ENCODE measurements at places on chromosomes 2 and 18.

DNA sequence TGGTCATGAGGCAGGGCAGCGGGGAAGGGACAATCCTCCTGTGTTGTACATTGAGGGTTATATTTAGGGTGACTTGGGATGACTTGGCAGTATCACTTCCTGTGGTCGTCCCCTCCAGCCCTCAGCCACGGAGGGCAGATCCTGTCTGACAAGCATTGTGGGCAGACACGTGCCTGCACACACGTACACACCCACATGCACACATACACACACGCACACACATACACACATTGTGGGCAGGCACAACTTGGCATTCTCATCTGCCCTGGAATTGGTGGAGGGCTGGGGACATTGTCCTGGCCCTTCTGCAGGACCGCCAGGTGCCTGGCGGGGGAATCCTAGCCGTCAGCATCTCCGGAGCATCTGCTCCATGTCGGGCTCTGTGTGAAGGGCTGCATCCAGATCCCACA, 47.6 kb downstream of the ODC1 start:
- DNase-seq: no peak

DNA sequence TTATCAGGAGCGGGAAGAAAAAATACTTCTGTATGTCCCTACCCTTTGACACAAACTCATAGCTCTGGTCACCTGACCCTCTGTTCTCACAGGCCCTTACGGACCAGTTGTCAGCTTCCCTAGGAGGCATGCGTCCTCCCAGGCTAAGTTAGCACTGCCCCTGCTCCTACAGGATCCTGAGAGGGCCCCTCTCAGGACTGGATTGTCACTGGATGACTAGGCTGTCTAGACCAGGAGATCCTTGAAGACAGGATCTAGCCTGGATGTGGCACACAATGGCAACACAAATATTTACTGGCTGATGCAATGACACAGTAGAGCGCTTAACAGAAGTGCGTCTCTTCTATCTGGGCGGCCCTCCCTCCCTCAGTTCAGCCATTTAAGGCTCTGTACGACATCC, 7.7 kb downstream of the FAM228A start:
- no peak for DNase-seq

DNA sequence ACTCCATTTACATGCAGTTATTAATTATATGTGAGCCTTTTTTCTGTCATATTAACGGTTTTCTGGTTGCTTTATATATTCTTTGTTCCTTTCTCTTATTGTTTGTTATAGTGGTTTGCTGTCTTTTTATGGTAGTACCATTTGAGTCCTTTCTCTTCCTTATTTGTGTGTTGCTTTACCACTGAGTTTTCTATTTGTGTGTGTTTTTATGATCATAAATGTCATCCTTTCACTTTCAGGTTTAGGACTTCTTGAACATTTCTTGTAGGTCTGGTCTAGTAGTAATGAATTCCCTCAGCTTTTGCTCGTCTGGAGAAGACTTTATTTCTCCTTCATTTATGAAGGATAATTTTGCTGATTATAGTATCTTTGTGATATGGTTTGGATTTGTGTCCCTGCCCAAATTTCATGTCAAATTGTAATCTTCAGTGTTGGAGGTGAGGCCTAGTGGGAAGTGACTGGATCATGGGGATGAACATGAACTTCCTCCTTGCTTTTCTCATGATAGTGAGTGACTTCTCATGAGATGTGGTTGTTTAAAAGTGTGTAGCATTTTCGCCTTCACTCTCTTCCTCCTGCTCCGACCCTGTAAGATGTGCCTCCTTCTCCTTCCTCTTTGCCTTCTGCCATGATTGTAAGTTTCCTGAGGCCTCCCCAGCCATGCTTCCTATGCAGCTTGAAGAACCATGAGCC, 11.5 kb downstream of the GCC2 start:
- DNase-seq: no peak

DNA sequence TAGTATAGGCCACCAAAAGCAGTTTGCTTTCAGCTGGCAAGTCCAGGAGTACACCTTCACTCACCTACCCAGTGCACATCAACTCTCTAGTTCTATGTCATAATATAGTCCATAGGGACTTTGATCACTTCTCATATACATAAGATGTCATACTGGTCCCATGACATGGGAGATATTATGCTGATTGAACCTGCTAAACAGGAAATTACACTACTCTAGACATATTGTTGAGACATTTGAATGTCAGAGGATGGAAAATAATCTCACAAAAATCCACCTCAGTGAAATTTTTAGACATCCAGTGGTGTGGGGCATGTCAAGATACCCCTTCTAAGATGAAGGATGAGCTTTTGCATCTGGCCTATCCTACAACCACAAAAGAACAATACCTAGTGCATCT, 322.5 kb downstream of the EN1 start:
- no peak for DNase-seq

- DNase-seq: no peak
These were observed 145.9 kb downstream of the CALCRL start for GRCh38 chr2:187302116-187302515.

DNA sequence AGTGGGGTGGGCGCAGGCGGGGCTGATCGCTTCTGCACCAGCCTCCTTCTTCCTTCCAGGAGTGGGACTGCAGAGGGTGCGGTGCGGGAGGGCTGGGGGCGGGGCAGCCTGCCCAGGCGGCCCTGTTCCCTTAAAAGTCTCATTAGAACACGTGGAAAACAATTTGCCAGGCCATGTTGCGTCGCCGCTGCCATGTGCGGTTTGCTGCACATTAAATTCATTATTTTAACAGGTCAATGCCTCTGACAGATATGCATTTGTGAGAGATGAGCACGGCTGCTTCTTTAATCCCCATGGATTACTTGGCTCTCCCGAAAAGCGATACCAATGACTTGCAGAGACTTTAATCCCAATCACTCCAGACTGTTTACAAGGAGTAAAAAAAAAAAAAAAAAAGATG, 139.0 kb downstream of the CELF4 start:
- no peak for DNase-seq

- no peak for DNase-seq
These were observed 1070.3 kb downstream of the SUCLG1 start for GRCh38 chr2:83388804-83389203.

DNA sequence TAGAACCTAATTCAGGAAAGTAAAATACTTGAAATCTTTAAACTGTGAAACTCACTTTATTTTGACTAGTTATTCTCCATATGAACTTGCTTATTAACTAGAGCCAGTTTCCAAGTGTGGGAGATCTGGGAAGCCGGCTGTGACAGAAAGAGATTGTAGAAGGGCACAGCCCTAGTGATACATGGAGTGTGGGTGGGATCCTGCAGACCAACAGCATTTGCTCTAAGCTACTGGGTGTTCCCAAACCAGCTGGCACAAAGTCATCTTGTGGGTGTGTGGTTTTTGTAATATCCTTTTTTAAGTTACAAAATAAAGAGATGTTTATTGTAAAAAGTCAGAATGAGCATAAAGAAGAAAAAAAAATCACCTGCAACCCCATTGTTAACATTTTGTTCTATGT, 3.4 kb downstream of the DUSP19 start:
- no peak for DNase-seq

Data from activated naive CD8-positive, alpha-beta T cell treated with anti-CD3 and anti-CD28 coated beads, Interleukin-2, amount 10 ng/mL, durations not matched to agents 7 days and 5 days (primary cell).